ENCODE measurements at places on chromosomes 13 and 19. TPM values are rescaled to one million over a fixed set of nuclear protein-coding genes. Genes with fewer than 3 reads are reported as not detected.

- H3K27me3 ChIP-seq = no peaks in the 10 kb centered on the region
- no peak for DNase-seq
- H3K27ac ChIP-seq = no peak overlapping the region
- no peak overlapping the region for H3K4me3 ChIP-seq
- H3K36me3 ChIP-seq = no peaks in the 10 kb centered on the region
- H3K4me1 ChIP-seq = no peaks in the 10 kb centered on the region
These were observed 585.1 kb downstream of the GPC6 start for GRCh38 chr13:93811738-93812112.

GRCh38 chr13:110813646-110814624 is 100.4 kb downstream of the ING1 start:
- H3K36me3 ChIP-seq = no peaks in the 10 kb centered on the region
- H3K27ac ChIP-seq = no peak overlapping the region
- no peaks in the 10 kb centered on the region for H3K27me3 ChIP-seq
- H3K4me1 ChIP-seq = peaks cover 10% of the 10 kb centered on the region
- no peak for DNase-seq
- no peak overlapping the region for H3K4me3 ChIP-seq

DNA sequence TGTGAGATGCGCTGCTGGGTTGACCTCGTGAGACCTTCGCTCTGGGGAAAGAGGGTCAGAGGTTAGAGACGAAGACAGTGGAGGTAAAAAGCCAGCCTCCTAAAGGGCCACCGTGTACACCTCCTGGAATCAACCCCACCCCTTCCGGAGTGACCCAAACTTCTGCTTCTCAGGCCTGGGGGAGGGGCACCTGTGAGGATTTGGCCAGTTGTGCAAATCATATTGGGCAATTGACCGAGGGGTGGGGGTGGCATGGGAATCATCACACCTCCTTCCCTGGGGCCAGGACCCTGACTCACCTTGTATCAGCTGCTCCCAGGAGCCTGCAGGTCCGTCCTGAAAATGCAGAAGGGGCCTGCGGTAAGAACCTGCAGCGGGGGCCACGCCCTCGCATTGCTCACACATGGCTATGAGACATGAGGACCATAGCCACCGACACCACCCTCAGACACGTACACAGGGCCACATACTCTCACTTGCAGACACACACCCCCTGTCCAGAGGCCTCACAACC is 2.8 kb downstream of the TNFSF14 start:
- no peaks in the 10 kb centered on the region for H3K36me3 ChIP-seq
- DNase-seq = no peak
- no peak overlapping the region for H3K4me3 ChIP-seq
- H3K27ac ChIP-seq = no peak overlapping the region
- no peaks in the 10 kb centered on the region for H3K27me3 ChIP-seq
- H3K4me1 ChIP-seq = no peaks in the 10 kb centered on the region

DNA sequence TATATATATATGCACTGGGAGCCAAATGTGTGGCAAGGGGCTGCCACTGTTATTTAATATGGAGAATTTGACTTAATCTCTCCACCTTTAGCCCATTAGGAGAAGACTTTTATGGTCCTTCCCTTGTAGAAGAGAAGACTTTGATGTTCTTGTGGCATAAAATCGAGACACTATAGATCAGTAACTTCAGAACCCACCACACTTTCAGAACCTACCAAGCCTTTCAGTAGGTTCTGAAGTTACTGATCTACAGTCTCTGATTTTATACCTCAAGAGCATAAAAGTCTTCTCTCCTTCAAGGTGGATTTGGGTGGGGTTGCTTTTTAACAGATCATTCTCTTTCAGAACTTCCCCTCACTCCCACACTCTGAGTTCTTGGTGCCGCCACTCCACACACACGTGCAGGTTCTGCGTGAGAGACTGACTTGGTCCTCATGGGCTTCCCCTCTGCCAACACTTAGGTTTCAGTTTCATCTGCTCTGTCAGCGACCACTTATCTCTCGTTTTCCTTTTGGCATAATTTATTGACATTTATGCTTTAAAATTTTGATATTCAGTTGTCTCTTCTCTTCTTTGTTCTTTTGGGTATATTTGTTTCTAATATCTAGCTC is 213.4 kb upstream of the PCDH17 start:
- H3K27ac ChIP-seq = no peak overlapping the region
- H3K4me1 ChIP-seq = no peaks in the 10 kb centered on the region
- no peak overlapping the region for H3K4me3 ChIP-seq
- no peak for DNase-seq
- no peaks in the 10 kb centered on the region for H3K27me3 ChIP-seq

DNA sequence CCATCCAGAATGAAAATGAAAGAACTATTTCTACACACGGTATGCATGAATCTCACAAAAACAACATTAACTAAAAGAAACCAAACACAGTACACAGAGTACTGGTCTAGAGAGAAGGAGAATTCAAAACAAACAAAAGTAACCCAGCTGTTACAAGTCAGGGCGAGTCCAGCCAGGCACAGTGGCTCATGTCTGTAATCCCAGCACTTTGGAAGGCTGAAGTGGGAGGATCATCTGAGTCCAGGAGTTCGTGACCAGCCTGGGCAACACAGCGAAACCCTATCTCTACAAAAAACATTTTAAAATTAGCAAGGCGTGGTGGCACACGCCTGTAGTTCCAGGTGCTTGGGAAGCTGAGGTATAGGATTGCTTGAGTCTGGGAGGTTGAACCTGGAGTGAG is 1.7 kb upstream of the PSMC4 start:
- H3K4me3 ChIP-seq = no peak overlapping the region
- H3K4me1 ChIP-seq = peaks cover 20% of the 10 kb centered on the region
- no peak for DNase-seq
- no peaks in the 10 kb centered on the region for H3K27me3 ChIP-seq
- no peak overlapping the region for H3K27ac ChIP-seq
- H3K36me3 ChIP-seq = no peaks in the 10 kb centered on the region

- DNase-seq = no peak
- no peak overlapping the region for H3K4me3 ChIP-seq
- H3K4me1 ChIP-seq = no peaks in the 10 kb centered on the region
- H3K27ac ChIP-seq = no peak overlapping the region
- no peaks in the 10 kb centered on the region for H3K36me3 ChIP-seq
- no peaks in the 10 kb centered on the region for H3K27me3 ChIP-seq
These were observed 5.0 kb upstream of the SLC7A9 start for GRCh38 chr19:32874605-32875004.

DNA sequence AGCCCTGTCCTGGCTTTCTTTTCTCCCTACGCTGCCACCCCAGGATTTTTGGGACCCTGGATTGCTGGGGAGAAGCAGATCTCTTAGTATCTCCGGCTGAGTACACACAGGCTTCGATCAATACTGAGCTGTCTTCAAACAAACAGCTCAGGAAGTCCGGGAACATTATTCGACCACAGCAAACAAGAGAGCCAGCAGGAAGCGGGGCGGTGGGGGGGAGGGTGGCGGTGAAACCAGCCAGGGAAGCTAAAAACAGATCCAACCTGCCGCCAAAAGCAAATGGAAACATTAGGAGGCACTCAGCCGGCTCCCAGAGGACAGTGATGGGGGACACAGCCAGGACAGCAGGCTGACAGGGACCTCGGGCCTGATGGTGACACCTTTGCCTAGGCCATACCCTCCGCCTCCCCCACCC is 12.2 kb upstream of the BCAM start:
- H3K27me3 ChIP-seq = no peaks in the 10 kb centered on the region
- H3K4me3 ChIP-seq = no peak overlapping the region
- DNase-seq = peak; percentile 82
- peak overlapping the region; percentile 76 for H3K27ac ChIP-seq
- H3K4me1 ChIP-seq = peaks cover 26% of the 10 kb centered on the region
- H3K36me3 ChIP-seq = no peaks in the 10 kb centered on the region

GRCh38 chr19:504616-505015 is 2.7 kb upstream of the TPGS1 start:
- peaks cover 20% of the 10 kb centered on the region for H3K4me1 ChIP-seq
- no peaks in the 10 kb centered on the region for H3K36me3 ChIP-seq
- DNase-seq = no peak
- no peaks in the 10 kb centered on the region for H3K27me3 ChIP-seq

DNA sequence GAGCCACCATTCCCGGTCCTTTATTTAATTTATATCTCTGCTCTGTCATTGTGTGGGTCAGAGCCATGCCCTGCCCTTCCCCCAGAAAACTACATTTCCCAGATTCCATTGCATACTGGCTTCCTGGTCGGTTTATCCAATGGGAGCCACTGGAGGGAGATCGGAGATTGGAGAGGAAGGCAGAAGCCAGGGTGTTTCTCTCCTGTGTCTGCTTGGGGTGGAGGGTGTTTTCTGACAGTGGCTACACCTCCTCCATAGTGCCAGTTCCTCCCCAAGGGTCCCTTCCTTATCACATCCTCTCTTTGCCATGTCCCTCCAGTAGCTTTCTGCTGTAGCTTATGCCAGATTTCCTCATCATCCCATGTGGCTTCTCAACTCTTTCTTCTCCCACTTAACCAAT is 19.0 kb downstream of the OLFM2 start:
- DNase-seq = peak; percentile 51
- no peak overlapping the region for H3K27ac ChIP-seq
- H3K27me3 ChIP-seq = no peaks in the 10 kb centered on the region
- H3K36me3 ChIP-seq = no peaks in the 10 kb centered on the region
- no peak overlapping the region for H3K4me3 ChIP-seq
- H3K4me1 ChIP-seq = peaks cover 18% of the 10 kb centered on the region

DNA sequence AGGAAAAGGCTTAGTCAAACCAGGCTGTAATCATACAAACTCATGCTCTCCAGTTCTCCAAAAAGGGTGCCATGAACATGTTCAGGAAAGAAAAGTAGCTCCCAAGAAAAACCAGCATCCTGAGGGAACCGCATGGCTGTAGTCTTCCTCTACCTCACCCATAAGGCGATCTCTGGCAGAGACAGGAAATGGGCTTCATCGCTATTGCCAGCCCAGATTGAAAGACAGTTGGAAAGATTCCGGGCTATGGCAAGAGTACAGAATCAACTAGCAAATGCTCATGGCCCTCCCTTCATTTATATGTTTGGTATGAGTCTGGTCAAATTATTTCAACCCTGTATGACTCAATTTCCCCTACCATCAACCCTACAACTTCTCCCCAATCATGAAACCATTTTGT is 140.1 kb downstream of the LHFPL6 start:
- H3K36me3 ChIP-seq = no peaks in the 10 kb centered on the region
- H3K27me3 ChIP-seq = no peaks in the 10 kb centered on the region
- no peak overlapping the region for H3K27ac ChIP-seq
- no peak for DNase-seq
- no peaks in the 10 kb centered on the region for H3K4me1 ChIP-seq

DNA sequence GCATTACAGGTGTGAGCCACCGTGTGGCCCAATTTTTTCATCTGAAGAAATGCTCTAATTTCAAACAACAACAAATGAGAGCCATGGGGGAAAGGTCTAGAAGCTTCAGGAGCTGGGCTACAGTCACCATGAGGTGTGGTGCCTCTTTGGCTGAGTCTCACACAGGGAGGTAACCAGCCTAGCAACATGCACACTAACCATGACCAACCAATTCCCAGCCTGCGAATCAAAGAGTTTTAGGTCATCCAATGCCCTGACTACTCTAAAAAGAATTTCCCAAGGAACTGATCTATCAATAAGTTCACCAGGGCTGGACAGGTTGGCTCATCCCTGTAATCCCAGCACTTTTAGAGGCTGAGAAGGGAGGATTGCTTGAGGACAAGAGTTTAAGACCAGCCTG is 29.9 kb downstream of the PBX4 start:
- H3K36me3 ChIP-seq = no peaks in the 10 kb centered on the region
- no peaks in the 10 kb centered on the region for H3K27me3 ChIP-seq
- DNase-seq = no peak
- peaks cover 12% of the 10 kb centered on the region for H3K4me1 ChIP-seq
- H3K4me3 ChIP-seq = no peak overlapping the region

Gene ZNF541
- not detected for total RNA-seq

Gene ZNF730
- not detected for total RNA-seq

Gene CEACAM3
- not detected for total RNA-seq

Gene FGF21
- total RNA-seq = not detected

Gene F10
- total RNA-seq = 6.7 TPM

Gene TGFBR3L
- total RNA-seq = 9.9 TPM

Gene CACNG6
- not detected for total RNA-seq

Gene ELOF1
- total RNA-seq = 36.6 TPM

Gene CD33
- 1.3 TPM for total RNA-seq

Data from body of pancreas (tissue), 4 donors.